Cortex of kidney (tissue), 1 donor: ENCODE measurements at places on chromosomes 11 and 22.

DNA sequence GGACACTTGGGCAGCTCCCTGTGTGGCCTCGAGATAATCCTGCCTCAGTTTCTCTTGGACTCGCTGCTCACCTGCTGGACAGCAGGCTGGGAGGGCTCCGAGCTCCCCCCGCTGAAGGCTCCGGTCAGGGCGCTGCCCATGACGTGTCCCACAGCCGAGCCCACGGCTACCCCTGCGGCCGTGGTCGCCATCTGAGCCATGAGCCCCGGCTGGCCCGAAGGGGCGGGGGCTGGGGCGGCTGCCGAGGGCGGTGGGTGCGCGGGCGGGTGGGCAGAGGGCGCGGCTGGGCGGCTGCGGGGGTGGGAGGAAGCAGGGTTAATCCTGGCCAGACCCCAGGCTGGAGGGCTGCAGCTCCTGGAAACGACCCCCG, 484 bp downstream of the CHCHD10 start:
- no peak for DNase-seq

GRCh38 chr11:112004389-112004788, 20.8 kb upstream of the DLAT start:
- DNase-seq, result no peak

DNA sequence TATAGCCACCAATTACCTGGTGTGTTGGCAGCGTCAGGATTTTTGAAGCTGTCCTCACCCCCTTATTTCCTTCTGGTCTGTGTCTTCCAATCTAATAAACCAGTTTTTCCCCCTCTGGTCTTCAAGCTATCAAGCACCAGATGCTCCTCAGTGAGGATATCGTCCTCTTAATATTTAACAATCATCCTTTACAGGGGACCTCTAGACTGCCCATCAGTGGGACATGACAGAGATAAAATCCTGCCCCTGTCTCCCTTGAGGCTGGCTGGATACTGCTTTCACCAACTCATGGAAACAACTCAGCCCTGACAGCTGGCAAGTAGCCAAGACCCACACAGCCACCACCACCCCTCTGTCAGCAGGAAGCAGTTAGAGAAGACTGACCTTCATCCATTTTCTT, 421.0 kb upstream of the API5 start:
- DNase-seq, result no peak

DNA sequence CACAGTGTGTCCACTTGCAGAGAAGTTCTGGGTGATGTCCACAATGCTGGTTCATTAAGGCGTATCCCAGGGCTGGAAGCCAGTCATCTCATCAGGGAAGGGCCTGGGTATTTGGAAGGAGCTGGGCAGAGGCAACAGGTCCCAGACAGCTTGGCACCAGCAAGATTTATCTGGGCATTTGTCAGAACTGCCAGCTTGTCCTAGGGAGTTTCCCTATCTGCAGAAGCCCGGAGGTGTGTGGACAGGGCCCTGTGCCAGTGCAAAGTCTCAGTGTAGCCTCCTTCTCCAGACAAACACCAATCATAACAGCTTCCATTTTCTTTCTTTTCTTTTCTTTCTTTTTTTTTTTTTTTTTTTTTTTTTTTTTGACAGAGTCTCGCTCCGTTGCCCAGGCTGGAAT, 125.3 kb upstream of the TIMP3 start:
- DNase-seq, result no peak

GRCh38 chr11:43589601-43590250, 90.8 kb upstream of the HSD17B12 start:
- no peak for DNase-seq

DNA sequence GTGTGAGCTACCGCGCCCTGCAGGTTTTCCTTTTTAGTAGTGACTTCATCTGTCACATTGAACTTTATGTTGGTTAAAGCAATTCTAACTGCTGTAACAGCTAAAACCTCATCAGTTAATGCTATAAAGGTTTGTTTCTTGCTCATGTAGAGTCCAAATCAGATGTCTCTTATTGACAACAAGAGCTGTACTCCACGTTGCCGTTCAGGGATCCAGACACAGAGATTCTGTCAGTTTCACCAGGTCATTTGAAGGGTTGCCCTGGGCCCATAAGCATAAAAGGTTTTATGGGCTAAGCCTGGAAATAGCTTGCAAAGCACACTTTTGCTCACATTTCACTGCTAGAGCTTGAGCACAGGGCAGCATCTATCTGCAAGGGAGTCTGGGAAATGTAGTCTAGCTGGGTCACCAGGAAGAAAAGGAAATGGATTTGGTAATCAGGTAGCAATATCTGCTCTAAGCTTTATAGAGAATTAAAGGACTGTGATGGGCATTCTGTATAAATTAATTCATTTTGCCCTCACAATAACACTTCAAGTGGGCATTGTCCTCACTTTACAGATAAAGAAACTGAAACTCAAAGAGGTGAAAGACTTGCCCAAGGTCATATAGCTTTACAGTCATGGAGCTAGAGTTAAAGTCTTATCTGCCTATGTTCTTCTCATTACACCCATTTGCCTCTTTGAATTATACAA, 25.2 kb upstream of the PTPRJ start:
- no peak for DNase-seq

DNA sequence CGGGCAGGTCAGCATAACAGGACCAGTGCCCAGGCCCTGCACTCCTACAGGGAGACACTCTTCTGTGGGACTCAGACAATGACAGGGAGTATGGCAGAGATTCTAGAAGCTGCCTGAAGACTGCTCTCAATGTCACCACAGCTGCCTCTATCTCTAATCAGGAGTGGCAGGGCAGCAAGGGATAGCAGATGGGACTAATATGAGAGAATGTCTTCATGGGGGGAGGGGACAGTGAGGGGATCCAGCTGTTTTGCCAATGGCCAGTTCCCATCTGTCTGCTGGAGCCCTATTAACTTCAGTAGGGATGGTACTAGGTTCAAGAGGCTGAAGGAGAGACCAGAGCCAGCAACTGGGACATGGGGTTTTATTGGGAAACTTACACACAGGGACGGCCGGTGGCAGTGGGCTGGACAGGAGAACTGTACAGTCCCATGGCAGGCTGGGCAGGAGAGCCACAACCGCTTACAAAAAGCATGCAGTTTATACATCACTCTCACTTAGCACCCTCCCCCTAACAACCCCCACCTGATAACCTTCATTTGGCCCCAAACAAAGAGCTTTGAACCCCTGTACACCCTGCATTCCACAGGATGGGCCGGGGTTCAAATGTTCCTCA, 2.5 kb upstream of the CD82 start:
- no peak for DNase-seq

DNA sequence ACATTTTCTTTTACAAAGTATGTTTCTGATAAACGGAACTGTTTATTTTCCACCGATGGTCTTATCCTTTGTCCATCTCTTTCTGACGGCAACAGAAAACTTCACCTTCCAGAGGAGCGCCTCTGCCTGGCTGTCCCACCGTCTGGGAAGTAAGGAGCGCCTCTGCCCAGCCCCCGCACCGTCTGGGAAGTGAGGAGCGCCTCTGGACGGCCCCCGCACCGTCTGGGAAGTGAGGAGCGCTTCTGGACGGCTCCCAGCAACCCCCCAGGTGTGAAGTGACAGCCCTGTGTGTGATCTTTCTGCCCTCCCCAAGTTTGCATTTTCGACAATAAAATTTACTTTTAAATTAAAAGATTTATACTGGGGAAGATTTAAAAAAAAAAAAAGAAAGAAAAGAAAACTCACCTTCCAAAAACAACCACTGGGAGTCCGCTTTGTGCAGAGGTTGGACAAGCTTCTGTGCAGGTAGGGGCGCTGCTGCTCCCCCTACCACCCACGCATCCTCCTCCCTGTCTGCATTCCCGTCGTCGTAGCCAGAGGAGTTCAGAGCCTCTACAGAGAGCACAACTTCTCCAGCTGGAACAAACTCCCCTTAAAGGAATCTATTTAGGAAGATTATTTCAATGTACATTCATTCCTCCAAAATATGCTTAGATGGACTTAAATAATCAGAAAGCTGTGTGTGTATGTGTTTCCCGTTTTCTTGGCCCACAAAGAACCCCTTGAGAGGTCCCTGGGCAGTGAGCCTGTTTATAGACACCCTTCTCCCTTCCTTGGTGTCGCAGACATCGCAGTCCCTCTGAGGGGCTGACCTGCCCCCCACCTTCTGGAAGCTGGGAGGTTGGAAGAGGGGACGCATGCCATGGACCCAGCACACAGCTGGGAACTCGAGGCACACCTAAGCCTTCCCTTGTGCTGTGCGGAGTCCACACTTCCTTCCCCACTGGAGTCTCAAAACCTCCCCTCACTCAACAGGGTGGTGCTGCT, 849 bp upstream of the APOBEC3B start:
- DNase-seq, result no peak
